RPMI8226 (cell line): ENCODE measurements at places on chromosomes 5 and 9.
A peak's percentile ranks its signal among the peaks of the same experiment; 100 is the strongest.

- DNase-seq, result no peak
These were observed 162.9 kb upstream of the DAB2 start for GRCh38 chr5:39587675-39588074.

DNA sequence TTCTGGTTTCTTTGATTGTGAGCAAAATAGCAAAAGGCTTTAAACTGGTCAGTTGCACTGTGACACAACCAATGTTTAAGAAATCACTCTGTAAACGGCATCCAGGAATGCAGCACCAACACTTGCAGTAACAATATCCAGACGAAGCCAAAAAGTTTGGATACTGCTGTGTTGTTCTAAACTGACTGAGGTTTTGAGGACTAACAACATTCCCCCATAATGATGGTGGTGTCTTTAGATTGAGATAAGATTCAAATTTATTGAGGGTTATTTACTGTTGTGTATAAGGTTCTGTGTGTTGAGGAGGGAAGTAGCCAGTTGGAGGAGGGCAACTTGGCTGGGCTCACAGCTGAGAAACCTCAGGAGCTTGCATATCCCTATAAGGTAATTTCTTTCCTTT is 353.6 kb downstream of the BNC2 start:
- DNase-seq, result no peak

GRCh38 chr9:119060629-119061385 is 308.4 kb downstream of the BRINP1 start:
- no peak for DNase-seq

- DNase-seq, result no peak
These were observed 617.9 kb upstream of the CTNND2 start for GRCh38 chr5:12522116-12522515.

- no peak for DNase-seq
These were observed 421.9 kb upstream of the KCNN2 start for GRCh38 chr5:113939988-113940387.

GRCh38 chr9:11038366-11038765 is 425.6 kb upstream of the PTPRD start:
- DNase-seq, result no peak

GRCh38 chr9:120845255-120845654 is 2.5 kb upstream of the PSMD5 start:
- DNase-seq, result no peak

DNA sequence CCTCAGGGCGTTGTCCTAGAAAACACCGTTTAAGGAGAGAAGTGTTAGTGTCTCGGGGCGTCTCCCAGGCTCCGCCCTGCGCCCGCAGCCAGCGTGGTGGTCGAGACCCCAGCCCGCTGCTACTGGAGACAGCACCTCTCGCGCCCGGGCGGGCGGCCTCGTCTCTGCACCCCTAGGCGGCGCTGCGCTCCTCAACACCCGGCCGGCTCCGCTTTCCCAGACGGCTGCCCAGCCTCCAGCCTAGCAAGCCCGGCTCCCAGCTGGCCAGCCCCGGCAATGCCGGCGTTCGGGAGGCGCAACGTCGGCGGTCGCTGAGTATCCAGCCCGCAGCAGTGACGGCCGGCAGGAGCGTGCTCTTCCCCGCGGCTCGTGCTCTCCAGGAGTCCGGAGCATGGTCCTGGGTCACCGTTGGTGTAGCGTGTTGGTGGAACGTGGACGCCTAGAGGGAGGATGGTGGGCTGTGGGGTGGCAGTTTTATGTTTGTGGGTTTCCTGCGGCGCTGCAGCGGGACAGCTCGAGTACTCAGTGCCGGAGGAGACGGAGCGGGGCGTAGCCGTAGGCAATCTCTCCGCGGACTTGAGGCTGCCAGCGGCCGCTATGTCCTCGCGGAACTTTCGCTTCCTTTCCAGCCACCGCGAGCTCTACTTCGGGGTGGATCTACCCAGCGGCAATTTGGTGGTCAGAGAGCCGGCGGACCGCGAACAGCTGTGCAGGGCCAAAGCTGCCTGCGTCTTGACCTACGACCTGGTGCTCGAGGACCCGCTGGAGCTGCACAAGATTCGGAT is 536 bp downstream of the PCDHAC1 start:
- peak; percentile 33 for DNase-seq

GRCh38 chr5:135150767-135151166 is 116.7 kb upstream of the PITX1 start:
- DNase-seq, result no peak

- no peak for DNase-seq
These were observed 17.9 kb downstream of the CMYA5 start for GRCh38 chr5:79707535-79707934.

GRCh38 chr9:115004545-115004944 is 74.2 kb upstream of the TNFSF8 start:
- no peak for DNase-seq

- no peak for DNase-seq
These were observed 16.1 kb downstream of the BASP1 start for GRCh38 chr5:17233488-17233887.

- no peak for DNase-seq
These were observed 77.5 kb downstream of the PSD2 start for GRCh38 chr5:139872851-139873794.

- no peak for DNase-seq
These were observed 14.9 kb upstream of the CERCAM start for GRCh38 chr9:128405780-128406171.

- DNase-seq, result peak; percentile 5
These were observed 16.0 kb downstream of the ZNF462 start for GRCh38 chr9:106878934-106879333.

GRCh38 chr9:96435345-96435744 is 14.6 kb upstream of the HABP4 start:
- DNase-seq, result no peak

GRCh38 chr5:124790895-124791732 is 44.7 kb upstream of the ZNF608 start:
- DNase-seq, result no peak

GRCh38 chr5:75512383-75513074 is 838 bp downstream of the POLK start:
- no peak for DNase-seq

- DNase-seq, result peak; percentile 96
These were observed 433.8 kb upstream of the CDH9 start for GRCh38 chr5:27472000-27472763.

- no peak for DNase-seq
These were observed 241.9 kb downstream of the IRX1 start for GRCh38 chr5:3837506-3837905.

GRCh38 chr9:135522931-135523330 is 1.7 kb downstream of the LCN1 start:
- DNase-seq, result no peak

DNA sequence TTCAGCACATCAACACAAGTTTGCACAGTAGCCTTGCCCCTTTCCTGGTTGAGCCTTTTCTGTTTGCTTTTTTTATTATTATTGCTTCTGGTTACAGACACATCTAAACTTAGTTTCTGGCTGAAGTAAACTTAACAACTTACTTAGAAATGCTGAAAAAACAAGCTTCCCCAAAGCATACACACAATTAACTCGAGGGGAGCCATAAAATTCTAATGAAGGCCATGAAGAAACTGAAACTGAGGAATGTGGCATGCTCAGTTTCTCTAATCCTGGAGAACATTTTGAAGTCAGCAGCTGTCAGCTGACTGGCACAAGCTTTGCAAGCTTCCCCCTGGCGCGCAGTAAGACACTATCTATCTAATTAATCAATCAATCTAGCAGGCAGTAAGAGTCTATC is 3.7 kb downstream of the MYO10 start:
- no peak for DNase-seq

DNA sequence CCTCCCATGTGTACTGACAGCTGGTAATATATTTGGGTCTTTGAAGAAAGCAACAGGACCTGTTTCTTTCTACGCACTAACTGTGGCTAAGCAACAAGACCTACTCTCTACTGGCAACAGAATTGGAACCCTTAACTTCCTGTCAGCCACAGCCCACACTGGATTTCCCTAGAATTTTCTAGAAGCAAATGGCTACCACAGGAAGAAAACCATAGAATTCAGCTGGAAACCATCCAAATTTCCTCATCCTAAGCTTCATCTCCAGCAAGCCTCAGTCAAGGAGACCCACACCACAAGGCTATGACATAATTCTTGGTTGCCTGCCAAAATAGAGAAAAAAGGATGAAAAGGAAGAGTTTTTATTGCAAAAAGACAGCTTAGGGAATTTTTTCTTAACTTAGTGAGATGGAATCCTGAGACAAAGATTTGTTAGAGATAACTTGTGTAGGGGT is 171.8 kb upstream of the TNC start:
- no peak for DNase-seq

GRCh38 chr5:54171645-54172384 is 138.6 kb downstream of the ARL15 start:
- peak; percentile 16 for DNase-seq

DNA sequence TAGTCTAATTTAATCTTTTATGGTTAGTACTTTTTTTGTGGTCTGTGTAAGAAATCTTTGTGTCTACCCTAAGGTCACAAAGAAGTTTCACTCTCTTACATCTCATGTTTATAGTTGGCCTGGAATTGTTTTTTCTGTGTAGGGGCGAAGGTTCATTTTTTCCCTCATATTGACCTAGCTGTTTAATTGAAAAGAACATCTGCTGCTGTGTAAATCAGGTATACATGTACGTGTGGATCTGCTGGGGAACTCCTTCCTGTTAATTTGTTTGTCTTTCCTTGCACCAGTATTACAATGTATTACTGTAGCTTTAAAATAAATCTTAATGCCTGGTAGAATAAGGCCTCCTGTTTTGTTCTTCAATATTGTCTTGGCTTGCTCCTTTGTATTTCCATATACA is 37.8 kb downstream of the EXOSC2 start:
- DNase-seq, result no peak
